ENCODE measurements at places on chromosomes 6 and 20. TPM values are rescaled to one million over a fixed set of nuclear protein-coding genes. Genes with fewer than 3 reads are reported as not detected.

GRCh38 chr6:150622941-150623874 is 23.5 kb downstream of the PLEKHG1 start:
- DNase-seq, result no peak

DNA sequence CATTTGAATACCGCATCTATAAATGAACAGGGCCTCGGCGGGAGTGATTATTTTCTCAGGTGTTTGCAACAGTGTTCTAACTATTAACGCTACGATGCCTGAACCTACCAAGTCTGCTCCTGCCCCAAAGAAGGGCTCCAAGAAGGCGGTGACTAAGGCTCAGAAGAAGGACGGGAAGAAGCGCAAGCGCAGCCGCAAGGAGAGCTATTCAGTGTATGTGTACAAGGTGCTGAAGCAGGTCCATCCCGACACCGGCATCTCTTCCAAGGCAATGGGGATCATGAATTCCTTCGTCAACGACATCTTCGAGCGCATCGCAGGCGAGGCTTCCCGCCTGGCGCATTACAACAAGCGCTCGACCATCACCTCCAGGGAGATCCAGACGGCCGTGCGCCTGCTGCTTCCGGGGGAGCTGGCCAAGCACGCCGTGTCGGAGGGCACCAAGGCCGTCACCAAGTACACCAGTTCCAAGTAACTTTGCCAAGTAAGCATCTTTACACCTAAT is 70.9 kb downstream of the HFE start:
- no peak for DNase-seq

DNA sequence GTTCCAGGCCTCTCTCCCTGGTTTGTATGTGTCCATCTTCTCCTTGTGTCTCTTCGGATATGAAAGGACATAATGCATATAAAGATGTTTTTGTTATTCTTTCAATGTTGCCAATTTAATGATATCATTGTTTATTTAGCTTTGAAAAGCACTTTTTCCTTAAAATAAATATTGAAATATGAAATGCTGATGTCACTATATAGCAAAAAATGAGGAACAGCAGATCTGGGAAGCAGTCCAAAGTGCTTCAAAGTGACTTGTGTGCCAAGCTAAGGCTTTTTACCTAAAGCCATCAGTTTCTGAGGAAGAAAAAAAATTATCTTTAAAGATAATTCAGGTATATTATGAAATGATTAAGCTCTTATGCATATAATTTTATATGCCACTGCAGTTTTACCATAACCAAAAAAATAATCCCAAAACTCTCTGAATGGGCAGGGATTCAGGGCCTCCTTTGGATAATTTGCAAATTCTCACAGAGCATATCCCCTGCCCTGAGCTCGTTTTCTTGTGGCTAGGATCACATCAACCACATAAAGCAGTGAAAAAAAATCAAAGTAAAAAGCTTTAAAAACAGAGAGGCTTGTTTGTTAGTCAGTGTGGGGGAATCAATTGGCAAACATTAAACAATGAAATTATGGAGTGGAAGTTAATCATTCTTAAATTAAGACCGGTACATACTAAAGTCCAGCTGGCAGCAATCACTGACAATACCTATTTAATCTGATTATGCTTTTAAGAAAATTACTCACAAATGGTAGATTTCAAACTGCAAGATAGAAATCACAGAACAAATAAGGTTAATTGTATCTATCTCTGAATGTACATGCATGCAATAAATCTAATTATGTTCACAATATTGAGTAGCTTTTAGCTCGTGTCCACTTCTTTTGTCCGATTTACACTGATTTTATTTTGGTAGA is 1027.9 kb upstream of the ADGRB3 start:
- DNase-seq, result peak; percentile 27

DNA sequence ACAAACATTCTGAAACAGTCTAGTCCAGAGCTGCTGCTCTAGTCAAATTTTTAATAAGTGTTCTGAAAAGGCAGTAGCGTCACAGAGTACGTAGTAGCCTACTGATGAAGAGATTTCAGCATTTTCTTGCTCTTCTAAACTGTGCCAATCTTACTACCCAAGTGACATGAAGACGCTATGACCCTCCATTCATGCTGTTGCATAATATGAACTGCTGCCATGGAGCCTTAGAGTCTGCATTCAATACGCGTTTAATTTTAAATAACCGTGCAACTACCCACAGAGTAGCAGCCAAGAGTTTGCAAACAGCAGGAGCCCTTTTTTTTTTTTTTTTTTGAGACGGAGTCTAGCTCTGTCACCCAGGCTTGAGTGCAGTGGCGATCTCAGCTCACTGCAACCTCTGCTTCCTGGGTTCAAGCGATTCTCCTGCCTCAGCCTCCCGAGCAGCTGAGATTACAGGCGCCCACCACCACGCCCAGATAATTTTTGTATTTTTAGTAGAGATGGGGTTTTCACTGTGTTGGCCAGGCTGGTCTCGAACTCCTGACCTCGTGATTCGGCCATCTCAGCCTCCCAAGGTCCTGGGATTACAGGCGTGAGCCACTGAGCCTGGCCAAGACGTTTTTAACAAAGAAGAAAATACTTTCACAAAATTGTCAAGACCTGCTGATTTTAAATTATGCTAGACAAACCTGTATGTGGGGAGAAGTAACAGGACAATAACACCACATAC is 44.3 kb downstream of the EZR start:
- no peak for DNase-seq

- DNase-seq, result no peak
These were observed 45.8 kb downstream of the AHI1 start for GRCh38 chr6:135451617-135452190.

GRCh38 chr6:20511852-20512251 is 22.4 kb upstream of the CDKAL1 start:
- no peak for DNase-seq

GRCh38 chr6:134352786-134353480 is 35.0 kb upstream of the SGK1 start:
- no peak for DNase-seq

- DNase-seq, result no peak
These were observed 758.9 kb downstream of the KIF16B start for GRCh38 chr20:15814360-15814759.

DNA sequence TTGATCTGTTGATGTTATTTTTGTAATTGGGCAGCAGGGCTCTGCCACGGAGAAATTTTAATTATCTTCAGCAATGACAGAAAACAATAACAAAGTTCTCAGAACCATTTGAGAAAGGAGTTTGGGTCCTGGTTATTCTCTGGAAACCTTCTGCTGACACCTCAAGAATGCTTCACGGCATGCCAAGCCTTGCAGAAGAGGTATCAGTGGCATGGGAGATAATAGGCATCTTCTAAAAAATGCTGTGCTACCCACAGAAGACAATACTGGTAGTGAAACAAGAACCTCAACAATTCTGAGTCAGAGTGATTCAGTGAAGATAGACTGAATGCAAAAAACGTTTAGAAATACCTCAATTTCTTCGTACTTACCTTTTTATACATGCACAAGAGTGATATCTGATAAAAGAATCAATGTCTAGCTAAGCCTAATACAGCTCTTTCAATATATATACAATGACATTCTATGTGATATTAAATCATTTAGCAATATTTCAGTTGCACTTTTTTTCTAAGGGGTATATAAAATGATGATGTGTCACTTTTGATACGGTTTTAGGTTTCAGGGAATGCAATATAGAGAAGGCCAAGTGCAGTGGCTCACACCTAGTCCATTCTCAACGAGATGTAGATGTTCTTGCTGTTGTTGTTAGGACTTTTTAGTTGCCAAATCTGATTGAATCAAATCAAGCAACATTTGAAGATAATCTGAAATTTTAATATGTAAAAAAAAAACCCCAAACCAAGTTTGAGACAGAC is 110.4 kb upstream of the COL21A1 start:
- no peak for DNase-seq

DNA sequence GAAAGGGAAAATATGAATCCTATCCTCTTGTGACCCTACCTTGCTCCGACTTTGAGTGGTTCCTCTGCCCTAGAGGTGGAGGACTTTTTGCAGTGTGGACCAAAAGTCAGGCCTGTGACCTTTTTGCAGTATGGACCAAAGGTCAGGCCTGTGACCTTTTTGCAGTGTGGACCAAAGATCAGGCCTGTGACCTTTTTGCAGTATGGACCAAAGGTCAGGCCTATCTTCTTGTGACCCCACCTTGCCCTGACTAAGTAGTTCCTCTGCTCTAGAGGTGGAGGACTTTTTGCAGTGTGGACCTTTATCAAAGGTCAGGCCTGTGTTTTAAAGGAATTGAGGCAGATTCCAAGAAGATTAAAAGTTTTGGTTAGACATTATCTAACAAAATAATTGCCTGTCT is 10.9 kb upstream of the ERVFRD-1 start:
- no peak for DNase-seq

GRCh38 chr6:46352541-46353268 is 138.5 kb downstream of the RCAN2 start:
- DNase-seq, result no peak

GRCh38 chr6:123655521-123656306 is 19.0 kb upstream of the TRDN start:
- no peak for DNase-seq

DNA sequence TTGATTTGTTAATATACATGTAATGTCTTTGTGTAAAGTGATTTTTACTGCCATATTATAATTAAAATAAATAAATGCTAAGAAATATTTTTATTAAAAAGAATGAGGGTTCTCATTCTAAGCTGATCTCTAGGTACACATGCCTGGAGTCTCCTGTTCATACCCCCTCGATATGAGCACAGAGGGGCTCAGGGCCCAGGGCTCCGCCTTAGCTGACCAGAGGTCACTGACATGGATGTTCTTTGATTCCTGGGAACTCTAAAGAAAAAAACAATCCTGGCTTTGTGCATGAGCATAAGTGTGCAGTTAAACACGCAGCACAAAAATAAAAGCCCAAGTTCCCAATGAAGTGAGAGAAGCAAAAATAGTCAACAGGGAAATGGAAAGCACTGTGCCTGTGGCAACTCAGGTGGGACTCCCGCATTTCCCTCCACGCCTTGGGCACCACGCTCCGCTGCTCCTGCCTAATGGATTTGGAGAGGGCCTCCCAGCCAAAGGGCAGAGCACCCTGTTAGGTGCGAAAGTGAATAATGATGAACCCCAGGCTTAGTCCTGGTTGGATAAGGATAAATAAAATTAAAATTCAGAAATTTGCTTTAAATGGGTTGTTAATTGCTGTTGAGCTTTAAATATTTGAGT is 33.3 kb upstream of the QKI start:
- no peak for DNase-seq

- DNase-seq, result no peak
These were observed 6.1 kb upstream of the SLC35B3 start for GRCh38 chr6:8441452-8441851.

DNA sequence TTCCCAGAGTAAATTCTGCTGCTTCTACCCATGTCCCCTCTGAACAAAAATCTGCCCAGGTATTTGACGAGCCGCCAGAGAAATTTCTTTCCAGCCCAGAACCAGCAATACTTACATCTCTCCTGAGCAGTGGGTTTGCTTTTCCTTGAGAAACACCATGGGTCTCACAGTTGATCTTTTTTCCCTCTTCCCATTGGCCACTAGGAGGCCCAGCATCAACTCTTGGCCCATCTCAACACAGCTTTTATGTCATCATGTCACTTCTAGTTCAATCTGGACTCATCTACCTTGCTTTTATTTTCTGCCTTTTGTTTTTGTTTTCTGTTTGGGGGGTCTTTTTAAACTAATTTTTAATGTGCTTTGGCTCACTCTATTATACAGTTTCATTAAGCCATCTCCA is 18.8 kb downstream of the MAFB start:
- DNase-seq, result no peak

GRCh38 chr6:102742028-102742427 is 1348.5 kb downstream of the GRIK2 start:
- no peak for DNase-seq

DNA sequence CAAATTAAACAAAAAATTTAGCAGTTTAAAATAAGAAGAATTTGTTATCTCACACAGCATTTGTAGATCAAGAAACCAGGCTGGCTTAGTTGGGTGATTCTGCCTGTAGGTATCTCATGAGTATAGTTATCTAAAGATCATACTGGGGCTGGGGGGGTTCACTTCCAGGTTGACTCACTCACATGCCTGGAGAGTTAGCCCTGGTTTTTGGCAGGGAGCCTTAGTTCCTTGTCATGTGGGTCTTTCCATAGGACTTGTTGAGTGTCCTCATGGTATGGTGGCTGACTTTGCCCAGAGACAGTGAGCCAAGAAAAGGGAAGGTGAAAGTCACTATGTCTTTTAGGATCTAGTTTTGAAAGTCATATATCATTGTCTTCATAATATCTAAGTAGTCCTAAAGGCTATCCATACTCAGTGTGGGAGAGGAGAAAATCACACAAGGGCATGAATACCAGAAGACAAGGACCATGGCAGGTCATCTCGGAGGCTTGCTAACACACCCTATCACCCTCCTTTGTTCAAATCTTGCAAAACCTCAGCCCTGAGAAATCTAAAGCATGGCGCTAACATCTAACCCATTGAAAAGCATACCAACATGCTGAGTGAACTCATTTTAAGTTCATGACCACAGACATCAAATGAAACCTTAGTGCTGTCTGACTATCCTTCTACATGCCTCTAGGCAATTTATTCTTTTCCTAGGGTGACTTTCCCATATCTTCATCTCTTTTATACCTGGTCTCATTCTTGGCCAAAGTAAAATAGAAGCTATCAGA is 39.2 kb downstream of the CYP24A1 start:
- DNase-seq, result no peak

DNA sequence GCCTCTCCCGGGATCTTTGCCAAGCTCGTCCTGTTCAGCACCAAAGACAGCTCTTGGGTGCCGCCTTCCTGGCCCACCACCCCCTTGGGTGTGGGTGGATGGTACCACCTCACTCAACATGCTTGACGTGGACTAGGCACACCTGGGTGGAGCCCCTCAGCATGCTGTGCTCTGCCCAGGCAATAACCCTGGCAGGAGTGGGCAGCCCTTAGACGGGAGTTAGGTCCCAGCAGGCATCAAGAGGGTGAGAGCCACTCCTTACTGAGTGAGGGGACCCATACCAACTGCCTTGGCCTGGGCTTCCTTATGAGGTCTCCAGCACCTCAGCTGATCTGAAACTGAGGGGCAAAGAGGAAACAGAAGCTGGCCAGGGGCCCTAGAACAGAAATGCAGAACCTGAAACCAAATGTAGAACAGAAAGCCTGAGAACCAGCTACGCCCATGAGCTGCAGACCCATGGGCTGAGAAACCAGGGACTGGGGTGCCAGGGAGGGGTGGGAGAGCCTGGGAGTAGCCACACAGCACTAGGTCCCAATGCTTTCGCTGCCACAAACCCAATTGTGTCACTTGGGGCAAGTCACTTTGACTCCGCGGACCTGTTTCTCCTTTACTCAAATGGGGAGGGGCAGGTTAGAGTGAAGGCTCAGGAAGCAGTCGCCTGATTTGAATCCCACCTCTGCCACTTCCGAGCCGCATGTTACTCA is 2.0 kb downstream of the FGD2 start:
- no peak for DNase-seq

- peak; percentile 68 for DNase-seq
These were observed 21.9 kb upstream of the TAF8 start for GRCh38 chr6:42028234-42029061.

GRCh38 chr6:111685058-111685457 is 79.4 kb upstream of the TRAF3IP2 start:
- no peak for DNase-seq

GRCh38 chr6:16049168-16049567 is 79.7 kb upstream of the MYLIP start:
- no peak for DNase-seq

- DNase-seq, result no peak
These were observed 577 bp downstream of the LSM14B start for GRCh38 chr20:62122654-62123449.

Gene SCUBE3
- 0.53 TPM for total RNA-seq

Gene NR2E1
- not detected for total RNA-seq

Gene VNN1
- not detected for total RNA-seq

Gene ADGRF4
- total RNA-seq, result not detected

Gene BTBD3
- 32.4 TPM for total RNA-seq

Gene FAM209B
- not detected for total RNA-seq

Gene HMGCLL1
- 0.07 TPM for total RNA-seq

Gene ACOT8
- 23.7 TPM for total RNA-seq

Gene MAP3K5
- 34.8 TPM for total RNA-seq

Gene PI16
- under 0.01 TPM for total RNA-seq
